ENCODE measurements at places on chromosomes 16 and 17. TPM values are rescaled to one million over a fixed set of nuclear protein-coding genes. Genes with fewer than 3 reads are reported as not detected.
A peak's percentile ranks its signal among the peaks of the same experiment; 100 is the strongest.

DNA sequence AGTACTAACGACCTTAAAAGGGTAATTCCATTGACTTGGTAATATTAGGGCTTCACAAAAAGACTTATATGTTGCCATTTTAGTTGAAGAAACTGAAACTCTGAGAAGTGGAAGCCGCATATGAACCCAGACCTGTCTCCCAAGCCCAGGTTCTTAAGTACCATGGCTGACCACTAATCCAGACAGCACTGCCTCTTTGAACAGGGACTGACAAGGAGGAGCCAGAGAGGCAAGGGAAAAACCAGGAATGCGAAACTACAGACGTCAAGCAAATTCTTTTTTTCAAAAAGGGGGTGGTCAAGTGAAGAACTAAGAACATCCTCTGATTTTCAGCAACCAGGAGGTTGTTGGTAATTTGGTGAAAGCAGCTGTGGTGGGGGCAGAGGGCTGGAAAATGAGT lies 15.2 kb downstream of the CYB5D1 start:
- no peaks in the 10 kb centered on the region for H3K4me1 ChIP-seq
- H3K27ac ChIP-seq: no peak overlapping the region
- no peaks in the 10 kb centered on the region for H3K36me3 ChIP-seq
- H3K4me3 ChIP-seq: no peak overlapping the region

HOXB2 gene
- 20.0 TPM for total RNA-seq

DNA sequence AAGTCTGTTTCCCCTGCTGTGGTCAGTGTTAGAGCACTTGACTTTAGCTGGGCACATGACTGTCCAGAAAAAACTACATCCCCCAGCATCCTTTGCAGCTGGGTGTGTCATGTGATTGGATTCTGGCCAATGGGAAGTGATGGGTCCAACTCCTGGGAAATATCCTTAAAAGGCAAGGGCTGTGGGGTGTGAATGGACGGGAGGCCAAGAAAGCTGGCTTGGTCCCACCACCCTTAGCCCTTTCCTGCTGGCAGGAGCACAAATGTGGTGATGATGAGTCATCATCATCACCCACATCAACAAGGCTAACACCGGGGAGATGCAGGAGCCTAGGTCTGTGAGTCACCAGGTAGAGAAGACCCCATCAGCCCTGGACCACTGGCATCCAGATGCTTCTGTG lies 341.7 kb downstream of the C16orf95 start:
- H3K27ac ChIP-seq: no peak overlapping the region
- H3K36me3 ChIP-seq: no peaks in the 10 kb centered on the region
- H3K27me3 ChIP-seq: no peaks in the 10 kb centered on the region

DNA sequence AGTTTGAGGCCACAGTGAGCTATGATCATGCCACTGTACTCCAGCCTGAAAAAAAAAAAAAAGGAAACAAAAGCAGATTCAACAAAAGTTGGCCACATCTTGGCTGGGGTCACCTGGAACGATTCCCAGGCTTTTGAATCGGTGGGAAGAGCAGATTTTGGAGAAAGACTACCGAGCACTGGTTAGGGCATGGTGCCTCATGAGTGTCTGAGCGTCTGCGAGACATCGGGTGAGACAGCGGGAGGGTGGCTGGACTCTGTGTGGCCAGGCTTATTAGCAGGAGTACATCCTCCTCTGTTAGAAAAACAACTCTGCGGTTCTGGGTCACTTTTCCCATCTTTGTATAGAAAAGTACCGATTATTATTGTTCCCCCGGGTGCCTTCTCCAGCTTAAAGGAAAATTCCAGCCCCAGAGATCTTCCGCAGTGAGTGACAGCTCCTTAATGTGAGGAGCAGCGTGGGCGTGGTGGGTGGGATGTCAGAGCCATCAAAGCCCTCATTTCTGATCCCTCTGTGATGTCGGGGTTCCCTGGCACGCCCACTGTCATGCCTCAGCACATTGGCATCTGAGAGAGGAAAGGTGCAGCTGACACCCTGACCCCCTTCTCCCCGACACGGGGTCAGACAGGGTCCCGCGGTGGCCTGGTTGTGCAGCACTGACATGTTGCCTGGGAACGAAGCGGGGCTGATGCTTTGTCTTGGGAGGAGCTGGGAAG lies 6.9 kb downstream of the RGS9 start:
- no peaks in the 10 kb centered on the region for H3K36me3 ChIP-seq
- peaks cover 10% of the 10 kb centered on the region for H3K4me1 ChIP-seq
- H3K27me3 ChIP-seq: no peaks in the 10 kb centered on the region
- no peak overlapping the region for H3K4me3 ChIP-seq
- no peak for DNase-seq

DNA sequence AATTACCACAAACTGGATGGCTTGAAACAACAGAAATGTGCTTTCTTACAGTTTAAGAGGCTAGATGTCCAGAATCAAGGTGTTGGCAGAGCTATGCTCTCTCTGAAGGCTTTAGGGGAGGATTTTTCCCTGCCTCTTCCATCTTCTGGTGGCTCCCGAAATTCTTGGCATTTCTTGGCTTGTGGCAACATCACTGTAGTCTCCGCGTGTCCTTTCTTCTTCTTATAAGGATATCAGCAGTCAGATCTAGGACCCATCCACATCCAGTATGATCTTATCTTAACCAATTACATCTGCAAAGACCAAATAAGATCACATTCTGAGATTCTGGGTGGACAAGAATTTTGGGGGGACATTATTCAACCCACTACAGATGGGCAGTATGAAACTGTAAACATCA lies 119.2 kb upstream of the PMFBP1 start:
- H3K27ac ChIP-seq: no peak overlapping the region
- H3K4me1 ChIP-seq: no peaks in the 10 kb centered on the region
- DNase-seq: no peak

ABCC3 gene
- 5.7 TPM for total RNA-seq

GRCh38 chr17:60393840-60394723 lies 2.1 kb upstream of the USP32 start:
- no peaks in the 10 kb centered on the region for H3K36me3 ChIP-seq
- no peak overlapping the region for H3K4me3 ChIP-seq
- H3K27ac ChIP-seq: no peak overlapping the region
- DNase-seq: no peak
- no peaks in the 10 kb centered on the region for H3K27me3 ChIP-seq
- H3K4me1 ChIP-seq: no peaks in the 10 kb centered on the region

HSD3B7 gene
- 14.9 TPM for total RNA-seq

KCNJ12 gene
- 0.84 TPM for total RNA-seq

TBX2 gene
- total RNA-seq: 42.0 TPM

DNA sequence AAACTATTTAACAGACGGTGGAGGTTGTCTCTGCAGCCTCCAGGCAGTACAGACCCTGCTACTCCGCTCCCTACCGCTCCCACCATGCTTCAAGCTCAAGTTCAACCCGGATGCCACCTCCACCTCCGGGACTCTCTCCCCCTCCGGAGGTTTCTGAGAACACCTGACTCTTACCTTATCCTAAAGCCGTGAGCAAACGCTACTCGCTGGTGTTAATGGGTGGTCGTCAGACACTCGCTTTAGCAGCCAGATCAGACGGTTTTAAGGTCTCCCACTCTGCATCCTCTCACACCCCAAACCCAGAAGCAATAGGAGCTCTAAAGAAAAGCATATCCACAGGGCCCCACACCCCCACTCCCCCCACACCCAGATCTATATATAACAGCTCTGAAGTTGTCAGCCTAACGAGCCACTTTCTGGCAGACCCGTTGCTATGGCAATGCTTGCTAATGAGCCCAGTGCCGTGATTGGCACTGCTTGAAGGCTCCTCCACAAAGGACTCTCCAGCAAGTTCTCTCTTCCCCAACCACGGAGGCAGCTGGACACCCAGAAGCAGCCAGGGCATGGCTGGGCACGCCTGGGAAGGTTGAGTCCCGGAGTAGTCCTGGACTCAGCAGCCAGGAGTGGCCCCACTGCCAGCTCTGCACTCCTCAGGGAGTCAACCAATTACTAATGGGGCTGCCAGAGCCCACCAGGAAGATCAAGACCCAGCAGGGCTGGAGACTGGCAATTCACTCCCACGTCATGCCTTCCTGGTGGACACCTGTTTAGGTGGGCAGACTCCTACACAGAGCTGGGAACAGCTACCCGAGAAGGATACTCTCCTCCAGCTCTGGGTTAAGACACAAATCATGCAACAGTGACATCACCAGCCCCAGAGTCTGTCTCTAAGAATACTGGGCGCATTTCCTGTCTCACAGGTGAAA lies 121.2 kb upstream of the RCVRN start:
- H3K4me3 ChIP-seq: no peak overlapping the region
- peaks cover 96% of the 10 kb centered on the region for H3K4me1 ChIP-seq
- H3K36me3 ChIP-seq: no peaks in the 10 kb centered on the region
- peak overlapping the region; percentile 85 for H3K27ac ChIP-seq
